ENCODE measurements at places on chromosomes 5 and 9.

GRCh38 chr5:121175986-121176385 lies 675.7 kb upstream of the FTMT start:
- DNase-seq, result no peak

GRCh38 chr5:75337366-75338021 lies 474 bp downstream of the HMGCR start:
- no peak for DNase-seq

DNA sequence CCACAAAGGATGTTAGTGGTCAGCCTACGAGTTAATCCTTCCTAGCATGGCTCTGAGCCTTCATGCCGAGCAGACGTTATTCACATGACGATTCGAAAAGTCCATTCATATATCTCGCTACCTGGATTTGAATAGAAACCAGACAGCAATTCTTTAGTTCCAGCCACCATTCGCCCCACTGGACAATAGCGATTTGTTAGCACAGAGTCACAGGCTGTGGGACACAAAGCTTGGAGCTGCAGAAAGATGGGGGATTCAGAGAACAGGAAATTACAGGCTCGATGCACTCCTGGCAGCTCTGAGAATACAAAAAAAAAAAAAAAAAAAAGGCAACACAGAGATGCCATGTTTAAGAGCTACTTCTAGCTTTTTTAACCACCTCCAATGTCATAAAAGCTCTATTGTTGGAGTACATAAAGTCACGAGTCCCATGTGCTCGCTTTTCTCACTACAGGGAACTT lies 110.7 kb downstream of the NR6A1 start:
- peak; percentile 80 for DNase-seq

DNA sequence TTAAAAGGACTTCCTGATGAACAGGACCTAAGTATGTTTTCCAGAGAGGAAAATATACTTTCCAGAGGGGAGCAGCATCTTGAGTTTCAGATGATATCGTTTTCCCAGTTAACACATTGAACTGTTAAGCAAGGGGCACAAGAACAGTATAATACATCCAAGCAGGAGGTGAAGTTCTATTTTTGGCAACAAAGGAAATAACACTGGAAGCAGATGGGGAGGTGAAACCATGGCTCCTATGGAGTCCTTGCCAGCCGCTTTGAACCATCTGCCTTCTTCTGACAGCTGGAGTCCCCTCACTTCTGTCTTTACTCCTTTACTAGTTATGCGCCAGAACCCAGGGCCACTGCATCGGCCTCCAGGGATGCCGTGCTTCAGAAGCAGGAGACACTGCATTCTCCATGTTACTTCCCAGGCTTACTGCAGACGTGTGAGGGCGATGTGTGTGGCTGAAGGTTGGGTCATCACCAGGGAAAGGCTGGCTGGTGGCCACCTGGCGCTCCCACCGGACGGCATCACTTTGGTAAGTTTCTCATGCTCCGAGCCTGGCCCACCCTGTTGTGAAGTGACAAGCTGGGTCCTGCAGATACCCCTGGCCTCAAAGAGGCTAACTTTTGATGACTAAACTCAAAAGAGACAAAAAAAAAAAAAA lies 77.8 kb downstream of the TTLL11 start:
- DNase-seq, result no peak

- DNase-seq, result no peak
Observed at GRCh38 chr9:88872192-88872946, 118.9 kb upstream of the S1PR3 start.

DNA sequence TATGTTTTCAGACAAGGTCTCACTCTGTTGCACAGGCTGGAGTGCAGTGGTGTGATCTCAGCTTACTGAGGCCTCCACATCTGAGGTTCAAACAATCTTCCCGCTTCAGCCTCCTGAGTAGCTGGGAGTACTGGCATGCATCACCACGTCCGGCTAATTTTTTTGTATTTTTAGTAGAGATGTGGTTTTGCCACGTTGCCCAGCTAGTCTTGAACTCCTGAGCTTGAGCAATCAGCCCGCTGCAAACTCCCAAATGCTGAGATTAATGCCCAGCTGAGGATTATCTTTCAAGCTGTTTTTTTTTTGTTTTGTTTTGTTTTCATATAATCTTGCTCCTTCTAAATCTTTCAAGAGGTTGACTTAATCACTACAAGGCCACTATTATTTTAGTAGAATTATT lies 47.3 kb upstream of the SLC28A3 start:
- no peak for DNase-seq

GRCh38 chr5:68932830-68933434 lies 160.9 kb upstream of the SLC30A5 start:
- no peak for DNase-seq

- DNase-seq, result no peak
Observed at GRCh38 chr5:53019320-53019719, 30.2 kb downstream of the ITGA2 start.

GRCh38 chr5:53785924-53786323 lies 225.5 kb downstream of the NDUFS4 start:
- DNase-seq, result no peak

GRCh38 chr5:150021491-150022157 lies 21.1 kb downstream of the HMGXB3 start:
- no peak for DNase-seq

- no peak for DNase-seq
Observed at GRCh38 chr9:27278374-27278773, 18.6 kb downstream of the EQTN start.

GRCh38 chr5:169291877-169292276 lies 9.1 kb downstream of the SLIT3 start:
- no peak for DNase-seq

- no peak for DNase-seq
Observed at GRCh38 chr9:27528886-27529315, 713 bp downstream of the MOB3B start.

GRCh38 chr9:120412425-120412951 lies 167.5 kb downstream of the CDK5RAP2 start:
- DNase-seq, result no peak

DNA sequence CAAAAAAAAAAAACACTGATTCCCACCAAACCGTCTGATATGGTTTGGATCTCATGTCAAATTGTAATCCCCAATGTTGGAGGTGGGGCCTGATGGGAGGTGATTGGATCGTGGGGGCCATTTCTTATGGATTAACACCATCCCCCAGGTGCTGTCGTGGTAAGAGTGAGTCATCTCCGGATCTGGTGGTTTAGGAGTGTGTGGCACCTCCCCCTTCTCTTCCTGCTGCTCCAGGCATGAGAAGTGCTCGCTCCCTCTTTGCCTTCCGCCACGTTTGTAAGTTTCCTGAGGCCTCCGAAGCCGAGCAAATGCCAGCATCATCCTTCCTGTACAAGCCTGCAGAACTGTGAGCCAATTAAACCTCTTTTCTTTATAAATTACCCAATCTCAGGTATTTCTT lies 45.2 kb downstream of the HSD17B3 start:
- DNase-seq, result no peak

DNA sequence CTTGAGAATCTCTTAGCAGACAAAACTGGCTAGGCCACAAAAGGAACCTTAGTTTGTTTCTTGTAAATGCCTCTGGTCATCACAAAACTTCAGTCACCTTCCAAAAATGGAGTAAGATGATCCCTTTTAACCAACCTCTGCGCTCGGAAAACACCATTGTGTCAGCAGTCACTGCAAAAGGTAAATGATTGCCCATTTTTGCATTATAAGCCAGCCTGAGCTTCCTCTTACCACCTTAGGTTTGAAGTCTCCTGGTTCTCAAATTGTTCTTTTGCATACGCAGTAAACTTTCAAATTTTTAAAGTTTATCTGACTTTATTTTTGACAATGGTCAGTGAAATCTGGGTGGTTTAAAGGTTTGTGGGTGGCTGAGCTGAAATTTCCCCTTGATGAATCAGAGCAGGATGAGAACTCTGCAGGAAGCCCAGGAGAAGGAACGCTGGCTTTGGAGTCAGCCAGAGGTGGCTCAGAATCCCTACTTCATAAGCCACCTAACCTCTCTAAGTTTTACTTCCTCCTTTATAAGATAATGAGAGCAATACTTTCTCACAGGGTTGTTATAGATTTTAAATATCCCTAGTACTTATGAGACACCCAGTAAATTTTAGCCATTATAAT lies 131.4 kb downstream of the MED10 start:
- no peak for DNase-seq

DNA sequence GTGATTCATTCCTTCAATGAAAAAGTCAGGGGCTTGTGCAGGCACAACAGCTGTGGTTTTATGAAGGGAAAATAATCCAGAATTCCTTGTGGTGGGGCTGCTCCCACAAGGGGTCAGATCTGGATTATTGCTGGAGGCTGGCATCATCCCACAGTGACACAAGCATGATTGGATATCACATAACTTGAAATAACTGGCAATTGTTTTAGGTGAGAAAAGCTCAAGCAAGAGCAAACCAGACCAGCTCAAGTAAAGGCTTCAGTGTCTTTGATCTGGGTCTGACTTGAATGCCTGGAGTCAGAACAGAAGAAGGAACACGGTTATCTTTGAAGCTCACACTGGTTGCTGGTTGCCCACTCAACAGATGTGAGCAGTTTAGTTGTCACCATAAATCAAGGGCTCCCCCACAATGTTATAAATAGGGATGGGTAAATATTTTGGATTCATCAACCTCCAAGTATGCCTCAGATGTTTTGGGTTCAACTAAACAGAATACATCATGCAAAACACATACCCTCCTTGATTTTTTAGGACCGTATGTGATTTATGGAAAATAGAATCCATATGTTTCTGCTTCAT lies 3.1 kb upstream of the ZNF474 start:
- DNase-seq, result no peak

- no peak for DNase-seq
Observed at GRCh38 chr5:51389577-51390463, 6.6 kb downstream of the ISL1 start.

- no peak for DNase-seq
Observed at GRCh38 chr5:167708449-167708848, 583.0 kb upstream of the WWC1 start.

GRCh38 chr9:113828221-113828620 lies 47.9 kb upstream of the ZNF618 start:
- DNase-seq, result no peak

GRCh38 chr5:9056046-9056445 lies 489.8 kb downstream of the SEMA5A start:
- DNase-seq, result no peak

- DNase-seq, result no peak
Observed at GRCh38 chr5:56358703-56359681, 125.9 kb upstream of the ANKRD55 start.

DNA sequence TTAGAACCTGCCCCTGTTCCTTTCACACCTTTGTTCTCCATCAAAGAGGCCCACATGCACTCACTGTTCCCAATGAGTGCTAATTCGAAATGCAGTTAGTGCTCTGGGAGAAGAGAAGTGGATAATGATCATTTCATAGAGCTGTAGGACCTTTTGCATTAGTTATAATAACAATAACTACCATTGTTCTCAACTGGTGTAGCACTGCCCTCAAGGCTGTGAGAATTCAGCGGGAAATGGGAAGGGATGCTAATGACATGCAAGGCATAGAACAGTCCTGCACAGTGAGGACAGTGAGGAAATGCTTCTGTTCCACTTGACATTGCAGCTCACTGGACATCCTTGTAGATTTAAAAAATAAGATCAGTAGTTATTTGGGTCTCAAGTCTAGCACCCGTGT lies 187.4 kb downstream of the FBXL7 start:
- DNase-seq, result no peak

- no peak for DNase-seq
Observed at GRCh38 chr5:119353686-119354366, 2.0 kb upstream of the TNFAIP8 start.

- no peak for DNase-seq
Observed at GRCh38 chr5:75710637-75711036, 6.6 kb downstream of the POC5 start.

GRCh38 chr5:42360616-42361314 lies 62.5 kb upstream of the GHR start:
- DNase-seq, result no peak

- DNase-seq, result no peak
Observed at GRCh38 chr5:180334176-180334575, 19.0 kb downstream of the GFPT2 start.

- DNase-seq, result no peak
Observed at GRCh38 chr5:167851416-167851815, 440.0 kb upstream of the WWC1 start.

- DNase-seq, result no peak
Observed at GRCh38 chr9:136773386-136774044, 9.2 kb upstream of the LCN15 start.

DNA sequence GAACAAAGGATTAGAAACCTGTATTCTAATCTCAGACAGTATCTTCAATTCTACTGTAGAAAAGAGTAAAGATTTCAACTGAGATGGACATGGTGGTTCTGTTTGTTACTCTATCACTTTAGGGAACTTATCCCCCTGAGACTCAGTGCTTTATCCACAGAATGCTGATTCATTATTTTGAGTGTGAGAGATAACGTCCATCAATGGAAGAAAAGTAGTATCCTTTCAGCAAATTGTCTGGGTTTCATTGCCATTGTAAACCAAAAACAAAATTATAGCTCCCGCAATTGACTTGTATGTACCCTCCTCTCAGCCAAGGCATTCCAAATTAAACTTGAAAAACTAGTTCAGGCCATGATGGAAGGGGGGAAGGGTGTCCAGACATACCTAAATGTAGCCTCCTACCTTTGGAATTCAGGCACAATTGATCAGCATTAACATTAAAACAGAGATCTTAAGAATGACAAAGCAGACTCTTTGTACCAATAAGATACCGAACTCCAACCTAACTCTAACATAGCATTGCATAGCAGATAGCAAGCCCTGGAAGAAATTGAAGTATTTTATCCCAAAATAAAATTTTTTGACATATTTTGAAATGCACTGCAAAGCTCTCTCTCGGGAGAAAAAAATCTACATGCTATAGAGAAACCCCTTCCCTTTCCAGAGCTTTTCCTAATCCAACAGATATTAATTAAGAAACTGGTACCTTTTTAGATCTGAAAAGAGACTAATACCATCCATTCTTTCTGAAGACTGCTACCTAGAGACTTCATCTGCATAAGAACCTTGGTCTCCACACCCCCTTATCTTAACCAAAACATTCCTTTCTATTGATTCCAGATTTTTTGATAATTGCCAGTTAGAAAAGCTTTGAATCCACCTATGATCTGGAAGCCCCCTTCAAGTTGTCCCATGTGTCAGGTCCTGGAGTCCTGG lies 1055.7 kb downstream of the PTPRD start:
- no peak for DNase-seq

DNA sequence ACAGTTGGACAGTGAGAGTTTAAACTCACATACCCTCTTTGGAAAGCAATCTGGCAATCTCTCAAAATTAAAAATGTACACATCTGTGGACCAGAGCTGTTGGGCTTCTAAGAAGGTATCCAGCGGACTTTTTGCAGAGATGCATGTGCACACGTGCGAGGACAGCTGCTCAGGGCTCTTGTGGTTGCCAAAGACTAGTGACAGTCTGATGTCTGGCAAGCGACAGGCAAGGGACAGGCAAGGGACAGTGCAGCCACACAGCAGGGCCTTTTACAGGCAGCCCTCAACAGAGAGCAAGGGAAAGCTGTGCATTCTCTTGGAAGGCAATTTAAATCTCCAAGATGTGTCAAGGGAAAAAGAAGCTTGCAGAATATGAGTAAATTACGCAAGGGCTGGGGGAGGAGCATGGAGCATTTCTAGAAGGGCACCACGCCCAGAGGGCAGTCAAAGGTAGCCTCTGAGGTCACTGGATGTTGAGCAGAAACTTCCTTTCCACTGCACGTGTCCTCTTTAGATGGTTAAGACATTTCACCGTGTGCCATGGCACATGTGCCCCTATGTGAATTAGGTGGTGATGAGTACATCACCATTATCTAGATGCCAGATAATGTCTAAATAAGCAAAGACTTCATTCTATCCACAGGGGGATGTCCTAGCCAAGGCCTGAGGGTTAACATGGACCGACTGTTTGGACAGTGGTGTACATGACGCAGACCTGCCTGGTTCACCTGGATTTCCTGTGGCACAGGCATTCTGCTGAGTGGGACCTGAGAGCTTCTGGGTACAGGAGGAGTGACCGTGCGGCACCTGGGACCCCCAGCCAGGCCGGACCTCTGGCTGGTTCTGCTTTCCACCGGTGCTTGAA lies 9.1 kb downstream of the GFPT2 start:
- no peak for DNase-seq

Measured in NCI-H345 (cell line).